Dorsolateral prefrontal cortex (tissue), 122 donors: ENCODE measurements at places on chromosomes 11 and 22. TPM values are rescaled to one million over a fixed set of nuclear protein-coding genes. Genes with fewer than 3 reads are reported as not detected.

ATP5MG gene
- 159 TPM for total RNA-seq

NCAM1 gene
- 494 TPM for total RNA-seq

MPEG1 gene
- 1.4 TPM for total RNA-seq

TOM1 gene
- total RNA-seq: 58.9 TPM

USP2 gene
- total RNA-seq: 44.5 TPM

MN1 gene
- 5.7 TPM for total RNA-seq

OR5D13 gene
- total RNA-seq: not detected

NAV2 gene
- total RNA-seq: 63.8 TPM

TMEM191B gene
- 7.4 TPM for total RNA-seq

SLCO2B1 gene
- 70.1 TPM for total RNA-seq

MMP13 gene
- not detected for total RNA-seq

SMTNL1 gene
- total RNA-seq: not detected

NLRP6 gene
- 0.22 TPM for total RNA-seq

C11orf16 gene
- total RNA-seq: not detected

MRGPRE gene
- total RNA-seq: 0.93 TPM

BTG4 gene
- total RNA-seq: not detected

OSM gene
- total RNA-seq: not detected

SEC14L2 gene
- 60.5 TPM for total RNA-seq

PTPRJ gene
- 31.2 TPM for total RNA-seq

UCP3 gene
- 9.5 TPM for total RNA-seq

NXPE1 gene
- total RNA-seq: not detected

ARRB1 gene
- 164 TPM for total RNA-seq

PATE4 gene
- total RNA-seq: not detected

GRK3 gene
- total RNA-seq: 27.3 TPM
